CD14-positive monocyte (primary cell): ENCODE measurements at places on chromosomes 7 and 10.

- no peak overlapping the region for H3K27ac ChIP-seq
- no peak overlapping the region for H3K4me3 ChIP-seq
- DNase-seq: no peak
- peaks cover 10% of the 10 kb centered on the region for H3K4me1 ChIP-seq
- peaks cover 54% of the 10 kb centered on the region for H3K36me3 ChIP-seq
These were observed 63.3 kb downstream of the GSAP start for GRCh38 chr7:77352665-77353406.

- DNase-seq: no peak
- peaks cover 50% of the 10 kb centered on the region for H3K4me1 ChIP-seq
- no peaks in the 10 kb centered on the region for H3K36me3 ChIP-seq
- H3K27ac ChIP-seq: peak overlapping the region; percentile 57
- no peaks in the 10 kb centered on the region for H3K27me3 ChIP-seq
These were observed 54.4 kb upstream of the TMEM273 start for GRCh38 chr10:49242604-49243003.

GRCh38 chr10:89954787-89955566 is 253.6 kb downstream of the KIF20B start:
- H3K27ac ChIP-seq: no peak overlapping the region
- H3K4me3 ChIP-seq: no peak overlapping the region
- no peaks in the 10 kb centered on the region for H3K36me3 ChIP-seq
- DNase-seq: no peak
- no peaks in the 10 kb centered on the region for H3K27me3 ChIP-seq

DNA sequence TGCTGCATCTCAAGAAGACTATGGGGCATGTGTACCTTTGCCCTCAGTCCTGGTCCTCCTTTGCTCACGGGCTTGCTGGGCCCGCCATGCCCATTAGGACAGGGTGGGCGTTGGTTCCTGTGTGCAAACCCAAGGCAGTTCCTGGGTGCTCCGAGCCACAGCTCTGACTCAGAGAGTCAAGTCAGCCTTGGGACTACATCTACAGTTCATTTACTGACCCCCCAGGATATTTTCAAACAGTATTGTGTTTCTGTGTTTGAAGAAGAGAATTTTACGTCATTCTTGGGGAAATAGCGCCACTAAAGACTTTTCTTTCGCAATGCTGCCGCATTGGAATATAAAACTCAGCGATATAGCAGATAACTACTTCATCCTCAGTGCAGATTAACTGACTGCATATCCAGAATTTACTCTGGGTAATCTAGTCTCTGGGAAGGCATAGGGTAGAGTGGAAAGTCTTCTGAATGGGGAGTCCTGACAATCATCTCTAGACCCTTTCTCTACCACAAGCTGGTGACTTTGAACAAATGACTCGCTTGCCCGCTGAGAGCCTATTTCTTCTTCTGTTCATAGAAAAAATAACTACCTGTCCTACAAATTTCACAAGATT is 638.9 kb upstream of the FZD8 start:
- H3K36me3 ChIP-seq: no peaks in the 10 kb centered on the region
- H3K4me1 ChIP-seq: no peaks in the 10 kb centered on the region
- no peak for DNase-seq
- H3K4me3 ChIP-seq: no peak overlapping the region
